ENCODE measurements at places on chromosomes 4 and X.

GRCh38 chr4:89077761-89078160 lies 20.8 kb upstream of the FAM13A start:
- no peak for DNase-seq

DNA sequence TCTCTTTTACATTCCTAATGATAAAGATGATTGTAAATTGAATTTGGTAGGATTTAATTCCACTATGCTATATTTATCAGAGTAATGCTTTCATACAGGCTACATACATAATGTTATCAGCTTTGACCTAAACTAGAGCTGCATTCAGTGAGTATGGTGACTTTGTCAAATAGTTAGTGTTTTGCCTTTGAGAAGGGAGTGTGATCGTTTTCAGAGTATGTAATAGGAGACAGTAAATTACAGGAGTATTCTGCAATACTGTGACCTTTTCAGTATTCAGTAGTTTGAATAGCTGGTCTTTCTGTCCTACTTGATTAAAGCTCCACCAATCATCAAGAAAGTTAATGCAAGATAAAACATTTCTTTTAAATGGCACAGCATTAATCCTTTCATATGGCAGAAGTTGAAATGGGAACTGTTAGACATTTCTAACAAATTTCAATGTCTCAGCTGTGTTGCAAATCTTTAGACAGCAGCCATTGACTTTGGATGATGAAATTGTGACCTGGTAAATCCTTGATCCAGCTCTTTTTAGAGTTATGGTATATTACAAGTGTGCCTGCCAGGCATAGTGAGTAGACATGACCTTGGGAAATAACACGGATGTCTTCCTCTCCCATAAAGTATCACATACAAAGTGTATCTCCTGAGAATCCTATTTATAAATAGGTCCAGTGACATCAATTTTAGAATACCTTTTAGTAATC lies 455.3 kb downstream of the KCTD8 start:
- no peak for DNase-seq

DNA sequence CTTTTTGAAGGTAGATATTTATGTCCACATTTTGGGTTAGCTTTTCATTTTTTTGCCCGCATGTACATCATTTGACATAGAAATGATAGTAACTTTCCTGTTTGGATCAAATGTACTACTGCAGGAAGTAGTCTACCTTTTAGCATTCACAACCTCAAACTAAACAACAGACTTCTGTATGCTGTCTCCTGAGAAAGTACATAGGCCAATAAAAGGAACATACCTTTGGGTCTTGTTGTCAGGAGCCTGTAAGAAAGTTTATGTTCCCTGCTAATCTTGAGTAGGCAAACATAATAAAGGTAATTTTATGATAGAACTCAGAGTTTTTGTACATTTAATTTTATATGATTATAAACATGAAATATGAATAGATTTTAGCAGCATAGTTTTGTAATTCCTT lies 54.2 kb downstream of the STAG2 start:
- DNase-seq: no peak

DNA sequence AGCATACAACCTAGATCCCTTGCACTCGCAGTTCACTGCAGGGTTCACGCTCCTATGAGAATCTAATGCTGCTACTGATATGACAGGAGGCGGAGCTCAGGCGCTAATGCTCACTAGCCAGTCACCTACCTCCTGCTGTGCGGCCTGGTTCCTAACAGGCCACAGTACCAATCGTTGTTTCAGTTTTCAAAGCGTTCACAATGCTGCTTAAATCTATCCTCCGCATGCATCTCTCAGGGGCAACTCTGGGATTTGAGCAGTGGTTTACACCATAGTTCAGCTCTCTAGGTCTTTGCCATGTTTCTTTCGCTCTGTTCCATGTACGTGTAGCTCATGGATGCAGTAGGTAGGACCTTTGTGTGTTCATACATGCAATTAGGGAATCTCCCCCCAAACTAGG lies 47.2 kb downstream of the CLOCK start:
- DNase-seq: no peak

- DNase-seq: no peak
Observed at GRCh38 chrX:143298663-143299241, 218.5 kb downstream of the SPANXN3 start.

- DNase-seq: no peak
Observed at GRCh38 chrX:50430917-50431575, 39.6 kb downstream of the DGKK start.

GRCh38 chr4:165963621-165964020 lies 90.6 kb downstream of the TLL1 start:
- no peak for DNase-seq

GRCh38 chr4:56084851-56085250 lies 136.1 kb downstream of the CEP135 start:
- DNase-seq: no peak

DNA sequence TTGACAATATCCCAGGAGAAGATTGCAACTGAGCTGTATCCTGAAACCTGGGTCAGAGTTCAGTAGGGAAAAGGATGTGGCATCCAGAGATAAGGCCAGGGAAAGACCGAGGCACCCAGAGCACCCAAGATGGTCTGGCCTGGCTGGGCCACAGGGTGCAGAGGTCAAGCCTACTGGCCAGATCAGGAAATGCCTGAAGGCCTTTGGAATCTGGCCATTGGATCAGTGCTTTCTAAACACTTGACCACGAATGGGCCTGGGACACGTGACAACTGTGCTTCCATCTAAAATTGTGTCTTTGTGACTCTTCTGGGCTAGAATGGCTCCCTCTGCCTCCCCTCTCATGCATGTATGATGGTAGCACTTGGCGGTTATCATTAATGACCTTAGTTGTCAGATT lies 316.9 kb downstream of the EVC2 start:
- no peak for DNase-seq

DNA sequence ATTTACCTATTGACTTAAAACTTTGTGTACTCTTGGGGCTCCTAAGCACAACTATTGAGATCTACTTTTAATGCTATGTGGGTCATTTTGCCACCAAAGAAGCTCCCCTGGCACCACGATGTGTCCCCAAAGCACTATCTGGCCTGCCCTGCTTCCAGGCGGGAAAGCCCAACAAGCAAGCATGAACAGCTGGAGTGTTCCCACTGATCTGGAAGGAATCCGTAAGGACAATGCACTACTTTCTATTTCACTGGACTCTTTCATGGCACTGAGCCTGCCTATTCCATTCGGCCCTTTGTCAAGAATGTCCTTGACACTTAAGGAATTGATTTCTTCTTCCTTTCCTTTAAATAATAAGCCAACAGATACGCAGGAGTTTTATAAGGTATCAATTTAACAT lies 38.8 kb downstream of the GRIA3 start:
- DNase-seq: no peak

GRCh38 chrX:47683829-47684205 lies 24.8 kb upstream of the UXT start:
- DNase-seq: no peak

GRCh38 chr4:38656111-38656510 lies 7.9 kb upstream of the KLF3 start:
- DNase-seq: no peak

DNA sequence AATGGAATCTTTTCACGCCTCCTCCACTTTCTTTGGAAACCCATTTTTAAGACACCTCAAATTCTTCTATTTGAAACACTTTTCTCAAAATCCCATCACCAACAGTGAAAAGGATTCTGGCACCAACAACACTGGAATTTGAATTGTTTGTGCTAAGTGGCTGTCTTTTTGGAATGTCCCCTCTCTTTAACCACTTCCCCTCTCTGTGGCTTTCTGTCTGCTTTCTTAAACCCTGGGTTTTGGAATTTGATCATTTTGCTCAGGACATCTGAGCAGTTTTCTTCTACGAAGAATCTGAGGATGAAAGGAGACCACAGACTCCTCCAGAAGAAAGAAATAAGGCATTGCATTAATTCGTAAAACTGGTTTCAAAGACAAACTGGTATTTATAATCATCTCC lies 89.0 kb downstream of the MXRA5 start:
- DNase-seq: no peak

Data from NCI-H1092 (cell line).